ENCODE measurements at places on chromosomes 6 and 20.

DNA sequence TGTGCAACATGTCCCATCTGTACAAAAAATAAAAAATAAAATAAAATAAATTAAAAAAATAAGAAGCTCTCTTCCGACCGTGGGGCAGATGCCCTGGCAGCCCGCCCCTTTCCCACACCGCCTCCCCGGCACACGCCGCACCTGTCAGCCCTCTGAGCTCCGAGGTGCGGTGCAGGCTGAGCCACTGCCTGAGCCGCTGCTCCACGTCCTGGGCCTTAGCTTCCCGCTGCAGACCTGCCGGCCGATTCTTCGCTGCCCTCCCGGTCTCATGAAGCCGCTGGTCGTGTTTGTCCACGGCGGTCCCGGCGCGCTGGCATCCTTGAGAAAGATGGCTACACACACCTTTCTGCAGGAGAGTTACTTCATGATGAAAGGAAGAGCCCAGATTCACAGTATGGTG lies 10.7 kb upstream of the CLPSL2 start:
- DNase-seq: no peak

- DNase-seq: no peak
These were observed 103.2 kb downstream of the TOX2 start for GRCh38 chr20:44017905-44018258.

DNA sequence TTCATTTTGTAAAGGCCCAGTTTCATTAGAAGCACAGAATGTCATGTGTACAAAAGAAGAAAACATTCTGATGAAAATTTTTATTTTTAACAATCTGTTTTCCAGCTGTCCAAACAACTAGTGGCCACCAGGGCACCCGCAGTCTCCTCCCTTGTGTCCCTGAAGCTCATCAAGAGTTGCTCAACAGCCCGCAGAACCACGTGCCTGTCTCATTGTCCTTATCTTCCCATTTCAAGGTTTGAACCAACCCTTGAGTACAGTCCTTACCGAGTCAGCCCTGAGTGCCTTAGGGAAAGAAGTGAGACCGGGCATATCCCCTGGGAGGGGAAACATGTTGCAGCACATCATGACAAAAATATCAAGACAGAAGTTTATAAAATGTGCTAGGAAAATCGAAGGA lies 15.9 kb upstream of the ZNF133 start:
- DNase-seq: no peak

GRCh38 chr6:12421596-12421995 lies 131.4 kb downstream of the EDN1 start:
- no peak for DNase-seq

- DNase-seq: no peak
These were observed 166.7 kb downstream of the ESR1 start for GRCh38 chr6:151974061-151974617.

GRCh38 chr6:105728995-105729394 lies 326.1 kb upstream of the PREP start:
- DNase-seq: no peak

GRCh38 chr20:31840906-31841816 lies 4.2 kb downstream of the FOXS1 start:
- no peak for DNase-seq

- peak; percentile 83 for DNase-seq
These were observed 74.0 kb downstream of the PTPRA start for GRCh38 chr20:2946988-2947961.

DNA sequence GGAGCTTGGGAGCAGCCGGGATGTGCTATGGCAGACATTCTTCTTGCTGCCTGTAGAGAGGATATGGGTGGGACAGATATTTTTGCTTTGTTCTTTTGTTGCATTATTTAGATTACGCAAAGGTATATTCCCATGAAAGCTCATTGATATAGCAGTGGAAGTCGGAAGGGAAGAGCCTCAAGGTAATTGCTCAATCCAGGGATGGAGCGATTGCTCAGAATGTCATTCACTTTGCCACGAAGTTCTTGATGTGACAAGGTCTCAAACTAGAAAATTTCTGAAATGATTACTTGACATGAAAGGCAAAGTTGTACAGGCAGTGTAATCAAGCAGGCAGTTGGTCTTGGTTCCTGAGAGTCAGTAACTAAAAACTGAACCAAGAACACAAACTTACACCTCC lies 615.6 kb upstream of the CDH4 start:
- DNase-seq: no peak

DNA sequence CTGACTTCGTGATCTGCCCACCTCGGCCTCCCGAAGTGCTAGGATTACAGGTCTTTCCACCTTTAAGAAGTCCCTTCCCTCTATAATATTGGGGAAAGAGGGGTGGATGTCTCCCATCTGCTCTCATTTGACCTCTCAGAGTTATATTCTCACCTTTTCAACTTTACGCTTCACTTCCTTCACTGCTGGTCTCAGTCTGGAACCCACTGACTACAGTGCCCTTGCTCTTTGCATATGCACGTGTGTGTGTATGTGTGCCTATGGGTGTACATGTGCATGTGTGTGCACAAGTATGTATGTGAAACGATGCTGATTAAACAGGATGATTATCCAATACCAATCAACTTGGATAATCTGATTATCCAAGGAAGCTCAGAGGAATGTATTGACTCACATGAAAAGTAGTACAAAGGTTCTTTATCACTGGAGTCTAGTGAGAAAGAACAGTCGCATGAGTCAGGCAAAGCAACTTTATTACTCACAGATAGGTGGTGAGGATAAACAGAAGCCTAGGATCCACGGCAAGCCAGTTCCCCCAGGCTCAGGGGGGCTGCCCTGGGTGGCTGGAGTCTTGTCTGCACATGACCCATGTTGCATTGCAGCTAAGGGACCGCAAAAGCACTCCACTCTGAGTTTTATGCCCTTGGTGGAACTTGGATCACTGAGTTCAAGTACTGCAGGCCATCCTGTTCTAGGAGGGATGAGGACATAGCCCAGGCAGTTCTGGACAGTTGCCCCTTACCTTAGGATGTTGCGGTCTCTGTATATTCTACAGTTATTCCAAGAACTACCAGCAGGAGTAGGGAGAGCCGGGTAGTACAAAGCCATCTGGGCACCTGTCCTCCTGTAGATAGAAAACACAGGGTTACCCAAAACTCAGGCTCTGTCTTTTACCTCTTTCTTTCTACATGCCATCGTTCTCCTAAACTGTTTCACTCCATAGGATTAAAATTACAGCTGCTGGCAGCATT lies 50.9 kb downstream of the SNRNP48 start:
- peak; percentile 65 for DNase-seq

DNA sequence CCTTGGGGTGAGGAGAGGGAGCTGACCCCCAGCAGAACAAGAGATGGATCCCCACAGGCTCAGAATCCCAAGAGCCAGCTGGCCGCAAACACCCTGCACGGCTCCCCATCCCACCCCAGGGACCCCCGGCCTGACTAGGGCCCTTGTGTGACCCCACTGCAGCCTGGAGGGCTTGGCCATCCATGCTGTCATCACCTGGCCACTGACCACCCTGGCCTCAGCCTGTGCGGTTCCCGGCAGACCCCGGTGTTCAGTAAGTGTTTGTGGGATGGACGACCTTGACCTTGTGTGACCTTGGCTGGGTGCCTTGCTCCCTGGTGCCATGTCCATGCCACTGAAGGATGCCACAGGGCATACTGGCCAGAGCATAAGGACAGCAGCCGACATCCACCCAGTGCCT lies 328.3 kb downstream of the TAF4 start:
- DNase-seq: no peak

Measured in hepatocyte (in vitro differentiated cells).